ENCODE measurements at places on chromosomes 7 and 10.

DNA sequence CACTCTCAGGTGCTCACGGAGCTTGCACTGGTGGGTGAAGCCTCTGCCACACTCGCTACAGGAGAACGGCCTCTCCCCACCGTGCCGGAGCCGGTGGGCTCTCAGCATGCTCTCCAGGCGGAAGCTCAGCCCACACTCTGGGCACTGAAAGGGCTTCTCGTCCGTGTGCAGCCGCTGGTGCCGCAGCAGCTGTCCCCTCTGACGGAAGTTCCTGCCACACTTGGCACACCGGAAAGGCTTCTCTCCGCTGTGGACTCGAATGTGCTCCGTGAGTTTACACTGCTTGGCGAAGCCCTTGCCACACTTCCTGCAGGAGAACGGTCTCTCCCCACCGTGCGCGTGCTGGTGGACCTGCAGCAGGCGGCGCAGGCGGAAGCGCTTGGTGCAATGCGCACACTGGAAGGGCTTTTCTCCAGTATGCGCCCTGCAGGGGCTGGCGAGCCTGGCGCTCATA is 19.3 kb downstream of the ZNF786 start:
- DNase-seq = no peak

GRCh38 chr10:102645741-102646609 is 1.7 kb downstream of the TRIM8 start:
- DNase-seq = peak; percentile 95

DNA sequence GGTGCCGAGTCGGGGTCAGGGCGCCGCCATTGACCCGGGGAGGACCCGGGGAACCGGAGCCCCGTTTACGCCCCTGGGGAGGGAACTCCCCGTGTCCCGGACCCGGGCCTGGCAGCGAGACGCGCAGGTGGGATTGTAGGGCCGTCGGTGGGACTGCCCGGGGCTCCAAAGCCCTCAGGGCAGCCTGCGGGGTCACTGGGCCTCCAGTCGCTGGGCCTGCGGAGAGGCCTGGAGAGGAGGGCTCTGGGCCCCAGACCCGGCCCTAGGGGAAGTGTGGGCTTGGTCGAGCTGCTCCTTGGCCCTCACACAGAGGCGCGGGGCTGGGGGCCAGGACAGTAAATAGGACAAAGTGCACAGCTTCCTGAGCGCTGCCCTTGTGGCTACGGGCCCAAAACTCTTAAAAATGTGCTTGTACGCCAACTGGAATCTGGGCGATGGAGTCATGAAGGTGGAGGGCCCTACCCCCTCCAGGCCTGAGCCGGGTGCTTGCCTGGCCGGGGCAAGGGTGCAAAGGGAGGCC is 657 bp downstream of the ECHDC3 start:
- no peak for DNase-seq

DNA sequence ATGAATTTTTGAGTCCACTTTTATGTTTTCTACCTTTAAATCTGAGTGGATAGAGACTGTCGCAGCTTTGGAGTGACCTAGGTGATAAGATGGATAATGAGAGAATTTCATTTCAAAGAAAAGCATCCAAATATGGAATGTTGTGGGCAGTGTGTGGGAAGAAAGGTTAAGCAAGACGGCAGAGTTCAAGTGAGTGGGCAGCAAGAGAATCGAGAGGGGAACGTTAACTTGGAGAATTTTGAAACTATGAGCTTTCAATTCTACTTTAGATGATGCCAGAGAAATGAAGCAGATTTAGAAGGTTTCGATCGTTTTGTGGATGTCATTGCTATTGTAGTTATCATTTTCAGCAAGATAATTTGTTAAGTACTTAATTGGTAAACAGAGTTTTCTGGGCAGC is 73.0 kb downstream of the XRCC2 start:
- no peak for DNase-seq

DNA sequence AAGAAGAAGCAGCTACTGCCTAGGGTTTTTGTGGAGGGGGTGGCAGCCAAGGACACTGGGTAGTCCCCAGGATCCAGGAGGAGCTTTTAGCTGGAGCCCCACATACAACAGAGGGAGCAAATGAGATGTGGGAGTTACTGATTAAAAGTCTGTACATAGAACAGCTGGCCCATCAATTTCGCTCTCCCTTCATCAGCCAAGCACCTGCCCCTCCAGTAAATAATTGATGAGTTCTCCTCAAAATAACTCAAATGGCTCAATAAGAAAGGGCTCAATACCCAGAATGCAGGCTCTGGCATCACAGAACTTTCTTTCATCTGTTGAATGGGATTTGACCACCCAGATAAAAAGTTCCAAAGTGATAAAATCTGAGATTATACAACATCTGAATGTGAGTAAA is 15.1 kb upstream of the WNT8B start:
- DNase-seq = no peak

DNA sequence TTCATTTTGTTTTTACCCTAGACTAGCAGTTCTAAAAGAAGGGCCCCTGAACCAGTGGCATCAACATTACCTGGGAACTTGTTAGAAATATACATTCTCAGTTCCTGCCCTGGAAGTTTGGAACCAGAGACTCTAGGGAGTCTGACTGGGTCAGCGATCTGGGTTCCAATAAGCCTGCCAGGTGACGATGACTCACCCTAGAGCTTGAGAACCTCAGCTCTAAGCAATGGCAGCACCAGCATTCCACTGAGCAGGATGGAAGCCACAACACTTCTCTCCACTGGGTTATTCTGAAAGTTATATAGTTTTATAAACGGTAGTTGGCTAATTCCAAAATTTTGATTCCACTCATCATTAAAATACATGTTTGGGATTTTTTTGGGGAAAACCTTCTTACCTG is 97.0 kb upstream of the AMPH start:
- DNase-seq = no peak

DNA sequence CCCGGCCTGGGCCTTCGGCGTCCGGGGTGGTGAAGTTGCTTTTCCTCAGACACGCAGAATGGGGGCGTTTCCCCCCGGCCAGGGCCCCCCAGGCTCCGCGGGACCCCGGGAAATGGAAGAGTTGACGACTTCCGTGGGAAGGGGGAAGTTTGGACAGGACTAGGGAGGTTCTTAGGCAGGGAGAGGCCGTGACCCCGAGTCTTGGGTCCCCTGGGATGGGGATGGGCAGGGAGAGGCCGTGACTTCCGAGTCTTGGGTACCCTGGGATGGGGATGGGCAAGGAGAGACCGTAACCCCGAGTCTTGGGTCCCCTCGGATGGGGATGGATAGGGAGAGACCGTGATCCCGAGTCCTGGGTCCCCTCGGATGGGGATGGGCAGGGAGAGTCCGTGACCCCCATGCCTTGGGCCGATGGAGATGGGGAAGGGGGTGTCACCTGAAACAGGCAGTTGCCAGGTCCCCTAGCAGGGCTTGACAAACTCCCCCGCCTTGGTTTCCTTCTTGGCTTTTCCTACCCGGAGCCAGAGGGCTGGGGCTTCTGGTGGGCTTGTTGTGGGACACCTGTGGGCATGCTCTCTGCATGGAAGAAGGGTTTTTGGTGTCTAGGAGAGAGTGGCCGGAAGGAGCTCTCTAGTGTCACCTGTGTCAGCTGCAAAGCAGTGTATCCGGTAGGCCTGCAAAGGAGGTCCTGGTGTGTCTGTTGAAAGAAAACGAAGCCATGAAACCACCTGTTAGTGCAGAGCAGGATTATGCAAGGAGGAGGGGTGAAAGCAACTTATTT is 1.1 kb downstream of the TRRAP start:
- DNase-seq = no peak

DNA sequence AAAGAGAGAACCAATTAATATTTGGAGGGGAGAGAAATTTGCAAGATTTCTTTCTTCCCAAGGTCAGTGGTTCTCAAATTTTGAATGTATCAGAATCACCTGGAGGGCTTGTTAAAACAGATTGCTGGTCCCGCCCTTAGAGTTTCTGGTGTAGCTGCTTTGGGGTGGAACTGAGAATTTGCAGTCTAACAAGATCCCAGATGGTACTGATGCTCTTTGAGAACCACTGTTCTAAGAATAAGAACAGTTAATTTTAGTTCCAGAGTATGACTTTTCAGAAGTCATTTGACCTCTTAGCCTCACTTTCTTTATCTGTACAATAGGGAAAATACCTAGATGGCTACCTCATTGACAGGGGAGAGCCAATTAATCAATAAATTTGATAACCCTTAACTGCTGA is 161.6 kb downstream of the PRKG1 start:
- no peak for DNase-seq

DNA sequence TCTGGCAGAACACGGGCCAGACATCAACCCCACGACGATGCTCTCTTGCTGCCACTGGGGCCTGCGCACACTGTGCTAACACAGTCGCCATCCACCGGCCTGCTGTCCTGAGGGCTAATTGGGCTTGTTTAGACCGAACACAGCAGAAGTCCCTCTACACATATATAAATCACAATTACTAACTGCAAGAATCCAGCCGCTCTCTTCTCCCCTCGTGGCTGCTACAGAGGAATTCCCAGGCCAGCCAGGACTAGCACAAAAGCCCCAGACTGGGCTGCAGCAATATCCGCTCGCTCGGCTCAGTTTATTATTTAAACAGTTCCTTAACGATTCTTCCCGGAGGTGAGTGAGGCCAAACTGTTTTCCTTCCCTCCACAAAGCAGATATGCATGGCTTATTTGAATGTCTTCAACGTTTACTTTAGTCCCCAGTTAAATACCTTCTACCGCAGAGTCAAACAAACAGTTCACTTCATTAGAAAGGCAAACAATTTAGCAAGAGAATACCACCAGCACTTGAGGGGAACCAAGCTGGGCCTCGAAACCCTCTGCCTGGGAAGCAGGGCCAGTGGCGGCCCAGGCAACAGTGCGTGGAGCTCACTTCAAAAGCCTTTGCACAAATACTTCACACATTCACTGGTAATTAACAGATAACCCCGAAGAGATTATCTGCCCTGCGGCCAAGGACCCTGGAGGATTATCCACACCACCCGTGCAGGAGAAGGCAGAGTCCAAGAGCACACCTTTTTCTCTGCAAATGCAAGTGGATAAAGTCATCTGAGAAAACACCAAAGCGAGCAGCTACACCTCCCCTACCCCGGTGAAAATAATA is 145.3 kb downstream of the GLI3 start:
- no peak for DNase-seq

DNA sequence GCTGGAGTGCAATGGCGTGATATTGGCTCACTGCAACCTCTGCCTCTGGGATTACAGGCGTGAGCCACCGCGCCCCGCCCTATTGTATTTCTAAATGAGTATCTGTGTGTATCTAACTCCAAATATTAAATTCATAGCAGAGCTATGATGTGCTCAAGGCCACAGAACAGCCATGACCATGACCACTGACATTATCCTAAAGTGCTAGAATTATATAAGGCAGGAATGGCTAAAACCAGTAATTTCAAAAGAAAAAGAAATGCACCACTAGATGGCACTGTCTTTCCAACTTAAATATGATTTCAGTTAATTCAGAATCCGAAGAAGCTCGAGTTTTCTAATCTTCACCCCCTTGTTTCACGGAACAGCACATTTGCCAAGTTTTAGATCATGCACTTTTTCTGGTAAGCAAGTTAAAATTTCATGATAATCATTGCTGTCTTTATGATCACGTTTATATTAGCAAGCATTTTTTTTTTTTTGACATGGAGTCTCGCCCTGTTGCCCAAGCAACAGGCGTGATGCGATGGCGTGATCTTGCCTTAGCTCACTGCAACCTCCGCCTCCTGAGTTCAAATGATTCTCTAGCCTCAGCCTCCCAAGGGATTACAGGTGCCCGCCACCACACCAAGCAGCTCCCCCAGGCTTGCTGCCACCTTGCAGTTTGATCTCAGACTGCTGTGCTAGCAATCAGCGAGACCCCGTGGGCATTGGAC is 65.3 kb downstream of the OR13A1 start:
- peak; percentile 13 for DNase-seq

DNA sequence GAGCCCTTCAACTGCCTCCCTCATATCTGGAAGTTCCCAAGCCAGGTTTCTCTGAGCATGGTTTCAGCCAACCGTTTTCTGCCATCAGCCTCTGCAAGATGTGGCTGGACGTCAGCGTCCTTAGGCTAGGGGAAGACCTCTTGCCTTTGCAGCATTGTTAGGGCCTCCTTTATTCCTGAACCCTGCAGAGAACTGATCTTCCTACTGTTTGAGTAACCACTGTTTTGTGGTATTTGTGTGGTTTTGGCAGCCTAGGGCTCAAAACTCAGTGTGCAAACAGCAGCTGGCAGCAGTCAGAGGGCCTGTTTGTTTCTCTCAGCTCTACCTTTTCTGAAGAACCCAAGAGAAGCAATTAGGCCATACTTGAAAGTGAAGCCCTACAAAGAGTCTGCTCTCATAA is 83.4 kb upstream of the SEMA3E start:
- no peak for DNase-seq

- DNase-seq = no peak
Observed at GRCh38 chr10:35637462-35637861, 4.6 kb downstream of the FZD8 start.

DNA sequence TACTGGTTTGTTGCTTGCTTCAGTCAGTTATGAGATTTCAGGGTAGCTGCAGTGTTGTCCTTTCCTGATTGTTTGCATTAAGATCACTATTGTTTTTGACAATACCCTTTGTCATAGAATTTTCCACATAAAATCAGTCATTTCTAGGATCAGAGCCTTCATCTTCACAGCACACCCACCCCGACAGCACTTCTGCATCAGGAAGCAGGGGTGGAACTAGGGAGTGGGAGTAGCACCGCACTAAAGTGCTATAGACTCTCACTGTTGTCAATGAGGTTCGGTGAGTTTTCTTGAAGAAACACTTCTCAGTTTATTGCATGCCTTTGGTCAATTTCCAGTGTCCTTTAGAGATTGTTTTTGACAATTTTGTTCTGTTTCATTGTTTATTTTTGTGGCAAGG is 632.5 kb downstream of the AUTS2 start:
- DNase-seq = no peak

DNA sequence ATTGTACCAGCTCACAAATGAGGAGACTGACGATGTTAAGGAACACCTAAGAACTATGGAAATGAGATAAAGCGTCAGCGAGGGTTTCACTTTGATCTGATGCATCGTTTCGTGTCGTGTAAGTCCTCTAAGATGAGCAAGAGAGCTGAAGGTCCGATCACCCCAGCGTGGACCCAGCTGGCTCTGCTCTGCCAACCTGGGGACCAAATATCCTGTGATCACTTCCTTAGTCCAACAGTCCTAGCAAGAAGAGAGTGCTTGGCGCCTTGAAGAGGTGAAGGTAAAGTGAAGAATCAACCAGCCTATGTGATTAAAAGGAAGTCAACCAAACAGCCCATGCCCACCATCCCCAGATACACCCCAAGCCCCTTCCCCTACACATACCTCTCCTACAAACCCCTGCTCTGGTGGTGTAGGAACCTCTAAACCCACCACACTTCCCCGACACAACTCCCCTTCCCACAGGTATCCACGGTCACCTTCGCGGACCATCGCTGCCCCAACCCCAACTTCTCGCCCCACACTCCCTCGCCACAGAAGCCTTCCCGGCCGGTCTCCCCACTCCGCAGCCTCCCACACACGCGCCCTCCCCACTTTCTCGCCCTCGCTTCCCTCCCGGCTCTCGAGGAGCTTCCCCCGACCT is 722 bp downstream of the UPF2 start:
- DNase-seq = no peak

Measured in GM04504 (cell line).